ENCODE measurements at places on chromosomes 2 and 18. TPM values are rescaled to one million over a fixed set of nuclear protein-coding genes. Genes with fewer than 3 reads are reported as not detected.

STEAP3 gene
- 35.2 TPM for total RNA-seq

THSD7B gene
- not detected for total RNA-seq

CTAGE1 gene
- not detected for total RNA-seq

IL1F10 gene
- total RNA-seq: not detected

ANKRD36 gene
- total RNA-seq: 24.1 TPM

RBKS gene
- 1.1 TPM for total RNA-seq

DNAJC5G gene
- total RNA-seq: not detected

C18orf63 gene
- total RNA-seq: not detected

SLC9A2 gene
- total RNA-seq: 0.33 TPM

UNC80 gene
- total RNA-seq: not detected

RNF144A gene
- total RNA-seq: 1.4 TPM

DUSP2 gene
- total RNA-seq: 2.0 TPM

PLEKHH2 gene
- total RNA-seq: 1.3 TPM

DNA sequence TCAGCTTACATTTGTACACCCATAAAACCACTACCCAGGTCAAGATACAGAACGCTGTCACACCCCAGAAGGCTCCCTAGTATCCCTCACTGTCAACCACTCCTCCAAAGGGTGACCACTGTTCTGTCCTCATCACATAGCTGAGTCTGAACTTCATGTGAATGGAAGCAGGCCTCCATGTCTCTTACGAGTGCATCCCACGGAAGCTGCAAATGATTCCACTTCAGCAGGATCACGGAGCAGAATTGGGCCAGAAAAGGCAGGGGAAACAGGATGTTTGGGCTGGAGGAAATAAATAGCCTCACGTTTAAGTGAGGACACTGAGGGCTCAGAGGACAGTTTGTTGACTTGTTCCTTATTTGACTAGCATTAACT, 38.4 kb downstream of the LBH start:
- no peak for DNase-seq

GRCh38 chr18:23593720-23594119, 7.4 kb upstream of the NPC1 start:
- peak; percentile 93 for DNase-seq

DNA sequence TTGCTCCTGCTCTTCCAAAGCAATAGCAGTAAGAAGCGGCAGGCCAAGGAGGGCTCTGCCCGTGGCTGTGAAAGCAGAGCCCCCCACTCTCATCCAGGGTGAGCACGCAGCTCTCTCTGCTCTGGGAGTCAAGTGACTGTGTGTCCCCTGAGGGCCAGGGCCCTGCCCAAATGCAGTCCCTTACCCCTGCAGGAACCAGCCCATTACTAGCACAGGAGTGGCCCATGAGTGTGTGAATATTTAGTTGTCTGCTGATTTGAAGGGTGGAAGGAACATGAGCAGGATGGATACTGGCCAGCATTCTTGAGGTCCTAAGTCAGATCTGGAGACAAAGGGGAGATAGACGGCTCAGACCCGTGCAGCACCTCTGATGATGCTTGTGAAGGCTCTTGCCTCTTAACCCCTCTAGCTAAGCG, 69.7 kb upstream of the FOSL2 start:
- DNase-seq: no peak

DNA sequence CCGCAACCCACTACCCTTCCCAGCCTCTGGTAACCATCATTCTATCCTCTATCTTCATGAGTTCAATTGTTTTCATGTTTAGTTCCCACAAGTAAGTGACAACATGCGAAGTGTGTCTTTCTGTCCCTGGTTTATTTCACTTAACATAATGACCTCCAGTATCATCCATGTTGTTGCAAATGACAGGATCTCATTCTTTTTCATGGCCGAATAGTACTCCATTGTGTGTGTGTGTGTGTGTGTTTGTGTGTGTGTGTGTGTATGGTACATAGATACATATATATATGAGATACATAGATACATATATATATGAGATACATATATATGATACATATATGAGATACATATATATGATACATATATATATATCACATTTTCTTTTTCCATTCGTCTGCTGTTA, 196.3 kb upstream of the STK17B start:
- DNase-seq: no peak

DNA sequence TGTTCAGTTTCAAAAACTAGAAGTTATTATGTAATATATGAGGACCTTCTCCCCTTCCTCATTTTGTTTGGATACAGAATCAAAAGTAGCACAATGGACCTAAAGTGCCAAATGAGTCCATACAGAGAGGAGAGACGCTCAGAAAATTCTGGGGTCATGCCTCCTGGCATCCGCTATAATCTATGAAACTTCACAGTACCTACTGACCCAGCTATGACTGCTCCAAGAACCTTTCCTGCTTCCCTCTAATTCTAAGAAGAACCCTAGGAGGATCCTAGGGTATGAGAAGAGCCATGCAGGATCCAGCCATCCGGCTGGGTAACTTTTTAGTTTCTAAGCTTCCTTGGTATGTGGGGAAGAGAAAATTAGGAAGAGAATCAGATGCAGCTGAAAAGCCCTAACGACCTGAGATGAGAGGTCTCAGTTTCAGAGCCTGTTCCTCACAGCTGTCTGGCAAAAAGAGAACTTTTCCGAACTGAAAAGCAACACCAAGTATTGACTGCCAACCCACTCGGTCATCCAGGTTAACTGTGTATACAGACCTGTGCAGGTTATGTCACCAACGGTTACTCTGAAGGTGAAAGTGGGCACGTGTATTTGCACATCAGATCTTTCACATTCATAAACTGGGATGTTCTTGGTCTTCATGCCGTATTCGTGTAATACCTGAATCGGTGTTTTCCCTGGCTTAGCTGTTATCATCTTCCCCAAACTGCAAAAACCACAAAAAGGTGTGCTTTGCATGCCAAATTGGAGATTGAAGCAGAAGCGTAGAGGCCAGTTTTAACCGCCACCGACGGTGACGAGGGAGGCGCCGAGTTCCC, 1.1 kb downstream of the PRKRA start:
- DNase-seq: no peak

DNA sequence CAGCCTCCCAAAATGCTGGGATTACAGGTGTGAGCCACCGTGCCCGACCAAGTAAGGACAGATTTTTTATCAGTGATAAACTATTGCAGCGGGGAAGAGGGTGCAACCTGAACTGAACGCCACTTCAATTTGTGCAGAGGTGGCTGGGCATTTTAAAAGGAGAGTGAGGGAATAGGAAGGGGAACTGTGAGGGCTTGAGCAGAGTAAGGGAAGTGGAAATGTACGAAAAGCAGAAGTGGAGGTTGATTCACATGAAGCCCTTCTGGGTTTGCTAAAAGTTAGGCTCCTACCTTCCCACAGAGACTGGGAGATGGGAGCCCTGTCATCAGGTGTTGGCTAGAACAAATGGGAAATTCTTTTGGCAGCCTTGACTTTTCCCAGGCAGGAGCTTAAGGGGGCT, 6.1 kb downstream of the STK11IP start:
- DNase-seq: no peak

DNA sequence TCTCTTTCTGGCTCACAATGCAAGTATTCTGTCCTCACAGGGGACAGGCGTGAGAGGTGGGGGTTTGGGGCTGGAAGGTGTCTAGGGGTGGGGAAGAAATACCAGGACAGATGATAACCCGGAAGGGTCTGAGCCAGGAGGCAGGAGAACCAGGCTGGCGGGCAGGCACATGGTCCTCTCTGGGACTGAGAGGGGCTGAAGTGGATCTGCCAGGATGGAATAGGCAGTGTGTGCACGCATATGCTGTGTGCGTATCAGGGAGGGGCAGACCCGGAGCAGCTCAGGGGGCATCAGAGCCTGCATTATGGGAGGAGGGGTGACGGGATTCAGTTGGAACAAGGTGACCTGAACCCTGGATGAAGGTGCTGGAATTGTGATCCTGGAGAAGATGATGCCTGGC, 157.3 kb downstream of the DYSF start:
- no peak for DNase-seq

GRCh38 chr2:170897108-170897507, 31.9 kb upstream of the GORASP2 start:
- no peak for DNase-seq
